ENCODE measurements at places on chromosomes 1 and 21. TPM values are rescaled to one million over a fixed set of nuclear protein-coding genes. Genes with fewer than 3 reads are reported as not detected.

- DNase-seq = no peak
These were observed 1646.5 kb downstream of the MRPL39 start for GRCh38 chr21:23960769-23961168.

GRCh38 chr1:17575797-17576518 lies 36.5 kb downstream of the ARHGEF10L start:
- DNase-seq = no peak

- DNase-seq = peak; percentile 25
These were observed 20.7 kb downstream of the FOXO6 start for GRCh38 chr1:41381692-41382479.

GRCh38 chr1:88029142-88029541 lies 654.9 kb upstream of the PKN2 start:
- DNase-seq = peak; percentile 12

- DNase-seq = peak; percentile 41
These were observed 147.0 kb downstream of the GABPA start for GRCh38 chr21:25881524-25882376.

- DNase-seq = no peak
These were observed 30.1 kb downstream of the MEF2D start for GRCh38 chr1:156470473-156470872.

DNA sequence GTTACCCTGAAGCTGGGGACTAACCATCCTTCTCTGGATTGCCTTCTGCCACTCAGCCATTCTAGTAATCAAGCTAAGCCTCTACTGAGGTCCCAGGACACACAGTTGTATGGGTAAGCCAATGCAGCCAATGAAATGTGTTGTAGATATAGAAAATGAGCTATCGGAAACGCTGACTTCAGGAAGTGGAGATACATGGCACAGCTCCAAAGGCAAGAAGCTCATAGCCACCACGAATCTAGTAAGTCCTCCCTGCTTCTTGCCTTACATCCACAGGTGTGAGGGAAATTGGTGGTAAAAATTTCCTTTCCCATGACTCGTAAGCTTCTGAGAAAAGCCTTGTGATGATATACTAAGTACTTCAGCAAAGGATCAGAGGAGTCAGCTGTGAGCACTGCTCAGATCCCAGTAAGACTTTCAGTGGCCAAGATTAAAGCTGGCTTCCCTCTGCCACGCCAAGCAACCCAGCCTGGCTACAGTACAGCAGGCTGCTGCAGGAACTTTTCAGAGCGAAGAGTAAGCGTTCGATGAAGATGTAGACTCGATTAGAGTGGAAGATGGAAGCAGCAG lies 117.7 kb downstream of the SIM2 start:
- peak; percentile 16 for DNase-seq

DNA sequence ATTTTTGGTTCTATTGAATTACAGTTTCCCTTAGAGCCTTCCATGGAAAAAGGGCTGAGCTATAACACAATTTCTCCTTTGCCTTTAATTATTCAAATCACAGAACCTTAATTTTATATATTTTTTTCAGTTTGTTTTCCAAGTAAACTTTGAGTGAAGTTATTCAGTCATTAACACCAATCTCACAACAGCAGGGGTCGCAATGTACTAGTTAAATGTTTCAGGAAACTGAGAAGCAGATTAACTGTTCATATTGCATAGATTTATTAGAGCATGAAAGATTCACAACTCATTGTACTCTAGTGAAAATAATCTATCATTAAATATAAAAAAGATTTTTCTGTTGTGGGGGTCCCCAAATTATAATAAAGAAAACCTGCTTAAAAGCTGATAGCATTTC lies 64.1 kb downstream of the KIFAP3 start:
- DNase-seq = peak; percentile 75

- no peak for DNase-seq
These were observed 27.3 kb upstream of the ZNF281 start for GRCh38 chr1:200437088-200437487.

DNA sequence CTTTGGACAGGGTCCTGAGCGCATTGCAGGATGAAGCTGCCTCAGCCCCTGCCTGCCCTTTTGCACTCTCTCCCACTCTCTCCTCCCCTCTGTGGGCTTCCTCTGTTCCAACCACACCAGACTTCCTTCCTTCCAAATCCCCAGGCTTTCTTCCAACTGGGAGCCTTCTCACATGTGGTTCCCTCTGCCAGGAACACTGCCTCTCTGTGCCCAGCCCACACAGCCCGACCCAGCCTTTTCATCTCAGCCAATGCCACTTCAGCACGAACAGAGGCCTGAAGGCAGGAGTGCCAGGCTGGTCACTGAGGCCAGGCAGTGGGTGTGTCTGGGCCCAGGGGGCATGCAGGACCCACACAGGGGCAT lies 5.9 kb downstream of the SELENON start:
- DNase-seq = peak; percentile 64

DNA sequence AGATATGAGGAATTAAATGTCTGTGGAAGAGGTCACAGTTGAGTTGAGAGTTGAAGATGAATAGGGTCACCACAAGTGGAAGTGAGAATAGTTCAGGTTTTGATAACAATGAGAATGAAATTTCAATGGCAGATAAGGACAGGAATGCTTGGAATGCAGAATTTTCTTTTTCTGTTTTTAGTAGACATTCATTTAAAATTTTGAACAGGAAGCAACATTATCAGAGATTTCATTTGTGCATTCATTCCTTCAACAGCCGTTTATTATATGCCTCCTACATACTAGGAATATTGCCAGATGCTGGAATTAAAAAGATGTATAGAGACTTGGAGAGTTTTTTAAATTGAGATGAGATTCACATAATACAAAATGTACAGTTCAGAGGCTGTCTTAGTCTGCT lies 126.8 kb downstream of the ITSN1 start:
- DNase-seq = peak; percentile 35

GRCh38 chr1:171637928-171638576 lies 14.4 kb downstream of the MYOC start:
- no peak for DNase-seq

- no peak for DNase-seq
These were observed 10.6 kb upstream of the LINGO4 start for GRCh38 chr1:151815716-151816327.

DNA sequence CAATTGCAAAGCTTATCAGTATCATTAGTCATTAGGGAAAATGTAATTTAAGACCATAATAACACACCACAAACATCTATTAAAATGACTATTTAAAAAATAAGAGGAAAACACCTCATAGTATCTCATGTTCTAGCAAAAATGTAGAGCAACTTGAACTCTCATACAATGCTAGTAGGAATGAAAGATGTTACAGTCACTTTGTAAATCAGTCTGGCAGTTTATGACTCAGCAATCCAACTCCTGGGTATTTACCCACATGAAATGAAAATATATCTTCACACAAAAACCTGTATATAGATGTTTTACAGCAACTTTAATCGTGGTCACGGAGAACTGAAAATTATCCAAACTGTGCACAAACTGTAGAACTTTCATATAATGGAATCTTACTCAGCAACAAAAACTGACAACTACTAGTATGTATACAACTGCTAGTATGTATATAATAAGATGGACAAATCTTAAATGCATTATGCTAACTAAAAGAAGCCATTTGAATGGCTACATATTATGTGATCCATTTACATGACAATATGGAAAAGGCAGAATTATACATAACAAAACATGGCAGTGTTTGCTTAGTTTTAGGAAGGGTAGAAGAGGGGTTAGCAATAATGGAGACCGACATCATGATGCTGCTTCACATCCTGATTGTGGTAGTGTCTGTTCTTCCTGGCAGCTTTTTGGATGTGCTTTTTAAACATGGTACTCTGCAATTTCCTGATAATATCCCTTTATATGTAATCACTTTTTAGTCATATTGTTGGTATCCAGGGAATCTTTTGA lies 267.0 kb downstream of the KCTD3 start:
- peak; percentile 63 for DNase-seq

DNA sequence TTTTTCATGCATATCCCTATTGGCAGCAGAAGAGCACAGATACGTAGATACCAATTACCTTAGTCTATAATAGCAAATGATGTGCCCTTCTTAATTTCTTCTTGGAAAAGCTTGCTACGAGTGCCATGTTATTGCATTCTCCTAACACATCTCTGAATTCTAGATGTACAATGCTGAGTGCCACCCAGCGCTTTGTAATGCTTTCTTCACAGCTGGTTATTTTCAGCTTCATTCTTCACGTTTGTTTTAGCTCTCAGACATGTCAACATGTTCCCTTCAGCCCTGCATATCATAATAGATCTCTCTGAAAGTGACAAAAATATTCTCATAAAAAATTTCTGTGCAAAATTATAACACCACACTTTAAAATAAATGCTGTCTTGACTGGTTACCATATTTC lies 981.2 kb downstream of the TTLL7 start:
- DNase-seq = no peak

DNA sequence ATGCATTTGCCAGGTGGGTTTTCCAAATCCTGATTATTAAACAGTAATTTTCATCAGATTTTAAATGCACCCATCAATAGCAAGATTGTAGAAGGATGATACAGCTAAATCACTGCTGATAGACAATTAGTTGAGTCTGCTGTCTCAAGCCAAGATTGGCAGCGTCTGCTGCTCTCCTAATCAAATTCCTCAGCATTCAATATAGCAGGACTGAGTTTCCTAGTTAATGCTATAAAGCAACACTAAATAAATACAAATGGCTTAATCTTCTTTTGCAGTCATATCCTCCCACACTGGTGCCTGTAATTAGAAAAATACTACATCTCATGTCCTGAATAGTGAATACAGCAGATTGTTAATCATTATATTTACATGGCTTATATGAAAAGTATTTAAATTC lies 1028.8 kb downstream of the ADGRL2 start:
- no peak for DNase-seq

DNA sequence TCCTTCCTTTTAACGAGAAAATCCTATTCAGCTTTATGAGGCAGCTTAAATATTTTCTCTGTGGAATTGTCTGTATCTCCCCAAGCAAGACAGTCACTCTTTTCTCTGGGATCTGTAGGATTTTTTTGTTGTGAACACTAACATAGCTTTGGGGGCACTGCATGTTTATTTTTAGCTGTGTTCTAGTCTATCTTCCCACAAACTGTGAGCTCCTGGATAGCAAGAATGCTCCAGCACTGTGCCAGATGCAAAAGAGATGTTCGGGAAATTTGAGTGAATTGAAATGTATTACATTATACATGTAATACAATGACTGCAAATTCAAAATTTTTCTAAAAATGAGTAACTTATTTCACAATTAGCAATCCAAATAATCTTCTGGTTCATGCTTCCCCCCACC lies 282.2 kb downstream of the PLPP3 start:
- DNase-seq = peak; percentile 6

GRCh38 chr1:51230501-51231078 lies 5.5 kb upstream of the RNF11 start:
- DNase-seq = no peak

- no peak for DNase-seq
These were observed 396.7 kb upstream of the DAB1 start for GRCh38 chr1:57820356-57821095.

DNA sequence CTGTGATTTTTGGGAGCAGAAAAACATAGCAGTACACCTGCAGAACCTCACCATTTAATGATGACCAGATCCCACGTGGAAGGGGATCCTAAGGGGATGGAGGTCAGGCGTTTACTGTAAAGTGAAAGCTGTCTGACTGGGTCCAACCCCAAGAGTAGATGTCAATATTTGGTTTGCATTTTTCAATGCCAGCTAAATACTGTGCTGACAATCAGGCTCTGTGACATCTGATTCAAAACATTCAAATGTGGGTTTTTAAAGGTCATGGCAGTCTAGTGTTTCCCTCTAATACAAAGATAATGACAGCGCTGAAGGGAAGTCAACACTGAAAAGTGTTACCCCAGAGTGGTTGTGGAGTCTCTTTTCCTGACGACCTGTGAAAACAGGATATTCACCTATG lies 68.1 kb downstream of the SPAG17 start:
- no peak for DNase-seq

DNA sequence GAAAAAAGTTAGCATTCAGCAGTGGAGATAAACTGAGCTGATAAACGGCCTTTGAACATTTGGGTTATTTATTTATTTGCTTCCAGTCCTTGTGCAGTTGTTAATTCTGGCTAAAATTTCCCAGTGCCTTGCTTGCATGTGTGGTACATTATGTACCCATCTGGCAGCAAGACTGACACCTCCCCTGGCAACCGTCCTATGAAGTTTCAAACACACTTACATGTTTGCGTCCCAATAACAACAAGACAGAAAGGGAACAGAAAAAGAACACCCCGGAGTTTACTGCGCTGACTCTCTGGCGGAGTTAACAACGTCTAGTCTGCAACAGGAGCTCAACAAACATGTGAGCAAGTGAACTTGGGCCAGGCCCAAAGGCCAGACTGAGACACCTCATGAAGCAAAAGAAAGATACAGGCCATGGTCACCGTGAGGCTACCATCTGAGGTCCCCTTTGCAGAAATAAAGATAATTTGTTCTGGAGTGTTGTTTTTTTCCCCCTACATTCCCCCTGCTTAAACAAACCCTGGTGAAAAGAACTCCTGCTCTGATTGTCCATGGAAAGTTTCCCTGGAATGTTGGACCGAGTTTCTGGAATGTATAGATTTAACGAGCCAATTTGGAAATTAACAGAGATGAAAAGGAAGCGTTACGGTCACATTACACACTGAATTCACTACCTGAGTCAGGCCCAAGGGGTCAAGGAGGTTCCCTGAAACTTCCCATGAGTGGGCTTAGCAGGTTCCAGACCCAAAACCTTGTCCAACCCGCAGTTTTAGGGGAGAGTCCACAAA lies 33.4 kb downstream of the TRABD2B start:
- DNase-seq = no peak

GRCh38 chr21:46041183-46041582 lies 56.7 kb upstream of the COL6A2 start:
- DNase-seq = no peak

DNA sequence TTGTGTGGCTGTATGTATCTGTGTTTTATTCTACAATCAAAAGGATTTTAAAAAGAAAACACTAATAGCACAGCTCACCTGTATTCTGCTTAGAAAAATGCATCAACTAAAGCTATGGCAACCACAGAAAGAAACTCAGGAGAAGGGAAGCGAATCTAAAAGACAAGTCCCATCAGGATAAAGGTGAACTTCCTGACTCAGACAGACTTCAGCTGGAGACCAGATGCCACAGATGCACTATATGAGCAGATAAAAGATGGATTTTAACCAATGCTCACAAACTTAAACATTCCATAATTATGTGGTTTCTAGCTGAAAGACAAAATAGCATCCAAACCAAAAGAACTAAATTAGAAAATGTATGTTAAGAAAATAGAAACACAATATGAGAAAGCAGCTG lies 231.0 kb downstream of the RERE start:
- DNase-seq = no peak

GRCh38 chr1:164780111-164780812 lies 221.3 kb downstream of the PBX1 start:
- peak; percentile 57 for DNase-seq

The ITGB2 gene
- not detected for total RNA-seq

The SRRM1 gene
- total RNA-seq = 28.5 TPM

The RBP7 gene
- not detected for total RNA-seq

The OR2T29 gene
- total RNA-seq = not detected

The BEND5 gene
- total RNA-seq = 0.77 TPM

The KPRP gene
- total RNA-seq = not detected

The PSMB4 gene
- total RNA-seq = 339 TPM

The ASCL5 gene
- total RNA-seq = under 0.01 TPM

The ARMH1 gene
- 6.4 TPM for total RNA-seq

The HSF2BP gene
- 1.2 TPM for total RNA-seq

The CNIH3 gene
- 15.7 TPM for total RNA-seq

The FCER1G gene
- total RNA-seq = not detected

Data from fibroblast of lung (primary cell).